ENCODE measurements at places on chromosomes 12 and 14. TPM values are rescaled to one million over a fixed set of nuclear protein-coding genes. Genes with fewer than 3 reads are reported as not detected.

KRT74 gene
- total RNA-seq: not detected

TAS2R8 gene
- total RNA-seq: not detected

TMEM106C gene
- total RNA-seq: 53.2 TPM

PTMS gene
- total RNA-seq: 138 TPM

SPIC gene
- total RNA-seq: not detected

DNA sequence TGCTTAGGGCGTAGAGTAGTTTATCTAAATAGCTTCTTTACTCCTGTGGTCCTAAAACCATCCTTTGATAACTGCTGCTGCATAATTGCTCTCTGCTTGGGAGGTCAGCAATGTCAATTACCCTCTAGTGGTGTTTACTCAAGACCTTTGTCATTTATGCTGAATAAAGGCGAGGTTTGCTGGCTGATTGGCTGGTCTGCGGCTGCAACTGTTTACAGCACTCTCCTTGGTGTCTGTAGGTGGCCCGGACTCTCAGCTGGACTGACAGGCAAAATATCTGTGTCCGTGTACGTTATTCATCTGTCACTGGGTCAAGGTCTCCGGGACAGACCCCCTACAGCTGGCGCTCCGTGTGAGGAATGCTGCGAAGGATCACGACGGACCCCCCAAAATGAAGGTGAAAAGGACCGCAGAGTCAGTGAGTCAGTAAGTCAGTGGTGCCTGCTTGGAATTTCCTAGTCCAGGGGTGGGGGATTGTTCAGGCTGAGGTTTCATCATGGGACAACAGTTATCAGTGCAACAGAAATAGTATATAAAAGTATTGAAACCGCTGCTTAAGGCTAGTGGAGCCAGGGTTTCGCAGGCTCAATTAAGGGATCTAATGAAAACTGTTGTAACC is 253.3 kb upstream of the DIO2 start:
- no peak for DNase-seq
- H3K36me3 ChIP-seq: no peaks in the 10 kb centered on the region
- no peak overlapping the region for H3K27ac ChIP-seq
- no peak overlapping the region for H3K4me3 ChIP-seq
- H3K4me1 ChIP-seq: no peaks in the 10 kb centered on the region

GRCh38 chr12:65602610-65603295 is 221.5 kb upstream of the HMGA2 start:
- H3K4me1 ChIP-seq: no peaks in the 10 kb centered on the region
- H3K27me3 ChIP-seq: peaks cover 3% of the 10 kb centered on the region
- peak; percentile 75 for DNase-seq
- peak overlapping the region; percentile 21 for H3K4me3 ChIP-seq
- peak overlapping the region; percentile 36 for H3K27ac ChIP-seq
- H3K36me3 ChIP-seq: no peaks in the 10 kb centered on the region

DNA sequence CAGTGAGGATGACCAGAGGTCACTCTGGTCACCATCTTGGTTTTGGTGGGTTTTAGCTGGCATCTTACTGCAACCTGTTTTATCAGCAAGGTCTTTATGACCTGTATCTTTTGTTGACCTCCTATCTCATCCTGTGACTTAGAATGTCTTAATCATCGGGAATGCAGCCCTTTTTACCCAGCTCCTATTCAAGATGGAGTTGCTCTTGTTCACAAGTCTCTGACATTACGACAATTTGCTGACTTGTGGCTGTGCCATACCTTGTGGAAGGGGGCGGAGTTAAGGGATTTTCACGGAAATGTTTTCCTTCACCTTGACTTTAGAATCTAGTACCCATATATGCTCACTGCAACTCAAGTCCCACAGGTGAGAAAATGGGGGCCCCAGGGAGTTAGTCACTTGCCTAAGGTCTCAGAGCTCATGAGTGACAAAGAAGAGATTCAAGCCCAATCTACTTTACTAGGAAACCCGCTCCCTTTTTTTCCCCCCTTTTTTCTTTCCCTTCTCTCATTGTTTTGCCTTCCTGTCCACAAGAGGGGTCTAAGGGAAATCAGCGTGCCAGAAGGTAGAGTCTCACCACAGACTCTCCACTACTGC is 2.7 kb upstream of the MAP1LC3B2 start:
- no peak for DNase-seq
- no peak overlapping the region for H3K4me3 ChIP-seq
- no peaks in the 10 kb centered on the region for H3K4me1 ChIP-seq

- H3K36me3 ChIP-seq: no peaks in the 10 kb centered on the region
- peaks cover 8% of the 10 kb centered on the region for H3K27me3 ChIP-seq
- H3K4me1 ChIP-seq: no peaks in the 10 kb centered on the region
- H3K4me3 ChIP-seq: no peak overlapping the region
- no peak for DNase-seq
Measured at GRCh38 chr12:22855456-22855855, 230.5 kb downstream of the ETNK1 start.

- H3K27me3 ChIP-seq: no peaks in the 10 kb centered on the region
- peak; percentile 28 for DNase-seq
- H3K36me3 ChIP-seq: no peaks in the 10 kb centered on the region
- peaks cover 51% of the 10 kb centered on the region for H3K4me1 ChIP-seq
- H3K27ac ChIP-seq: peak overlapping the region; percentile 70
Measured at GRCh38 chr14:104968541-104969401, 9.4 kb downstream of the AHNAK2 start.

DNA sequence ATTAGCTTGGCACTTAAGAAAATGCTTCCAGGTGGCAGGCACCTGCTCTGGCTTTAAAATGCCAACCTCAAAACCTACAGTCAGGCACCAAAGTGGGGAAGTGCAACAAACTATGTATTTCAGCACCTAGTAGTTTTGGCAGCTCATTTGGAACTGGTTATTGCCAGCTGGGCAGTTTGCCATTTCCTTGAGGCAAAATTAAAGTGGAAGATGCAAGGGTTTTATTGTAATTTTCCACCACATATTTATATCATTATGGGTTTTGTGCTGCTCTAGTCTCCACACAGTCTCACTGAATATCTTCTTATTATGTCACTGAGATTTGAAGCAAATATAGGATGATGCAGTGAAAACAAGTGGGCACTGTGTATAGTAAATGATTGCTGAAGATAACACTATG is 117.0 kb downstream of the PRKD1 start:
- no peak overlapping the region for H3K4me3 ChIP-seq
- peaks cover 22% of the 10 kb centered on the region for H3K4me1 ChIP-seq
- no peaks in the 10 kb centered on the region for H3K27me3 ChIP-seq
- no peak for DNase-seq
- no peak overlapping the region for H3K27ac ChIP-seq

- no peaks in the 10 kb centered on the region for H3K27me3 ChIP-seq
- no peak for DNase-seq
- H3K36me3 ChIP-seq: no peaks in the 10 kb centered on the region
Measured at GRCh38 chr14:35252451-35252868, 39.7 kb upstream of the PSMA6 start.

- H3K4me1 ChIP-seq: no peaks in the 10 kb centered on the region
- H3K36me3 ChIP-seq: no peaks in the 10 kb centered on the region
- no peak for DNase-seq
- H3K27me3 ChIP-seq: no peaks in the 10 kb centered on the region
- no peak overlapping the region for H3K4me3 ChIP-seq
Measured at GRCh38 chr14:80901260-80901659, 40.3 kb downstream of the CEP128 start.

- no peaks in the 10 kb centered on the region for H3K4me1 ChIP-seq
- H3K27me3 ChIP-seq: no peaks in the 10 kb centered on the region
- no peak overlapping the region for H3K4me3 ChIP-seq
- no peak for DNase-seq
Measured at GRCh38 chr12:79360936-79361335, 329.8 kb downstream of the PAWR start.

DNA sequence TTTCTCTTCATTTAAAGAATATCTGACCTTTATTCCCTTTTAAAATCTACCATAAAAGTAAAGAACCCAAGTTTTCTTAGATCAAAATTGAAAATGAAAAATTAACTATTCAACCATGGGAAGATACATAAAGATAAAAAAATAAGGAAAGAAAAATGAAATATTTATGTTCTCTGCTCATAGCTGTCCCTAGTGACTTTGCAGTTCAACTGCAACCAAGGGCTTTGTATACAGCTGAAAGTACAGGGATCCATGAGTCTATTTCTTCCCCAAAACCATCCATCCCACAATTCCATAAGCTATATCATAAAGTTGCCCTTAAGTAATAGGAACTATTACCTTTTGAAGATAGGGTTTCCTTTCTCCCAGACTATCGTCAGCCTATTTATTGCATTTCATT is 113.1 kb downstream of the ITPR2 start:
- no peak for DNase-seq
- H3K36me3 ChIP-seq: no peaks in the 10 kb centered on the region
